NCI-H2107 (cell line): ENCODE measurements at places on chromosomes 7 and 10.
A peak's percentile ranks its signal among the peaks of the same experiment; 100 is the strongest.

GRCh38 chr7:14125998-14126397, 136.5 kb upstream of the ETV1 start:
- DNase-seq, result no peak

DNA sequence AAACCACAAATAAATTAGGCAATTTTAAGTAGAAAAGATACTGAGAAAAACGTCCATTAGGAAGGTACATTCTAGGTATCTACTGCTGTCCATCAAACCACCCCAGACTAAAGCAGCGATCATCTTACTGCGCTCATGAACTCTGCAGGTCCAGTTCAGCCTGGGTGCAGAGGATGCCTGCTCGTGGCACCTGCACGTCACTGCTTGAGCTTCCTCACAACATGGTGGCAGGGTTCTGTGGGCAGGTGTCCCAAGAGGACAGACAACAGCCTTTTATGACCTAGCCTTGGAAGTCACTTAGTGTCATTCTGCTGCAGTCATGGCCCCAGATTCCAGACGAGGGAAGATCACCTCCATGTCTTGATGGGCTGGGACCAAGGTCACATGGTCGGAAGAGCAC, 93.4 kb downstream of the MICALL2 start:
- DNase-seq, result no peak

GRCh38 chr7:44466300-44467216, 23.9 kb downstream of the NUDCD3 start:
- DNase-seq, result no peak

DNA sequence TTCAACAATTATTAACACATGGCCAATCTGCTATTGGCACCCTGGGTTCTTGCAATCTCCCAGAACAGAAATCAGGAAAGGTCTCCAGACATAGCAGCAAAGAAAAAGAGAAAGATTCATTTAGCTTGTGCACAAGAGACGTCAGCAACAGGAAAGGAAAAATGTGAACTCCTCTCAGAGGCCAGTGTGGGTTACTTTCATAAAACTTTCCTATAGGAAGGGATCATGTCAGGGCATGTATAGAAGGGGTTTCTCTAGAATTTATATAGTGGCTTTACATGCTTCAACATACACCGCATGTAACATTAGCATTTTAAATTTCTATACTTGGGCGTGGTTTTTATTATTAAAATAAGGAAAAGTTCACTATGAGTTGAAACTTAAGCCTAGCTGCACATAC, 725.1 kb downstream of the SORCS1 start:
- no peak for DNase-seq

DNA sequence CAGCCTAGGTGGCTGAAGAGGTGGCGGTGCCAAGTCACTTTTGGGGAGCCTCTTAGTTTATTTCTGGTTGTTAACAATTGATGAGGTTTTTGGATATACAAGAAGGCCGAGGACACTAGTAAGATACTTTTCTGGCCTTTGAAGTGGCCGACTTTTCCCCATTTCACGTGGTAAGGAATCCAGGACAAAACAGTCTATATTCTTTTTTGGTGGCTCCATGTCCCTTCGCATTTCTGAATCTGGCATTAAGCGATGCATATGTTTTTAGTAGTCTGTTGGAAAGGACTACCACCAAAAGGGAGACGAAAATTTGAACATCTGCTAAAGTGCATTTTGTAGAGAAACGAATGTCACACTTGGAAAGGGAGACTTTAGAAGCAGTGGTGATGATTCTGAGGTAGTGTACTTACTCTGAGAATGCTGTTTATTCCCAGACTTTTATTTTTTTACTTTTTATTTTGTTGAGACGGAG, 1.5 kb downstream of the MLLT10 start:
- DNase-seq, result no peak

DNA sequence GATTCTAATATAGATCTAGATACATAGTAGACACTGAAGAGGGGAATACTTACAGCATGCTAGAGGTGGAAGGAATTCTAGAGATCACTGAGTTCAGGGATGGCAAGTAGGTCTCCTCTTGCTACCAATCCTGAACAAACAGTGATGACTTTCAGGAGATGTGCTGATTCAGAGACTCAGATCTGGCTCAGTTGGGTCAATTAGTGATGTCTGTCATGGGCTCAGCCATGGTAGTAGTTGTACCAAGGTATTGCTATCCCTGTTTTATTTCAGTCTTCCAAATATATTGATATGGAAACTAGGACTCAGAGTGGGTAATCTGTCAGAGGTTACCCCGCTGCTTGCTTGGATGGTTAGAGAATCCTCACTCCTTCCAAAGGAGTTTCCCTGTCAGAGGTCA, 38.5 kb downstream of the UNC5B start:
- no peak for DNase-seq

- DNase-seq, result no peak
These were observed 30.4 kb downstream of the FOXK1 start for GRCh38 chr7:4712281-4713182.

GRCh38 chr7:36967387-36967786, 243.1 kb upstream of the AOAH start:
- DNase-seq, result no peak

DNA sequence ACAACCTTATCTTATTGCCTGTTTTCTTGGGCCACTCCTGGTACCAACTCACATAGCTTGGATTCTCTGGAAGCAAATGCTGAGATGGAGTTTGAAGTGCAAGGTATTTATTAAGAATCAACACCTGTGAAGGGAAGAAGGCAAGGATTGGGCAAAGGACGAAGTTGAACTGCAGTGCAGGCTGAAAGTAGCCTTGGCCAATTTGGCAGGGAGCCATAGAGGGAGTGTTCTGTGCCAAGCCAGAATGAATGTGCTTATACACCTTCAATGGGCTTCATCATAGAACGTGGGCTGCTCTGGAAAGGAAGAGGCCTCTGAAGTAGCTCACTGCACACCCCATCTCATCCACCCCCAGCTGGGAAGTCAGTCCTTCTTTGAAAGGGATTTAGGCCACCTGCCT, 79.8 kb upstream of the IFRD1 start:
- no peak for DNase-seq

DNA sequence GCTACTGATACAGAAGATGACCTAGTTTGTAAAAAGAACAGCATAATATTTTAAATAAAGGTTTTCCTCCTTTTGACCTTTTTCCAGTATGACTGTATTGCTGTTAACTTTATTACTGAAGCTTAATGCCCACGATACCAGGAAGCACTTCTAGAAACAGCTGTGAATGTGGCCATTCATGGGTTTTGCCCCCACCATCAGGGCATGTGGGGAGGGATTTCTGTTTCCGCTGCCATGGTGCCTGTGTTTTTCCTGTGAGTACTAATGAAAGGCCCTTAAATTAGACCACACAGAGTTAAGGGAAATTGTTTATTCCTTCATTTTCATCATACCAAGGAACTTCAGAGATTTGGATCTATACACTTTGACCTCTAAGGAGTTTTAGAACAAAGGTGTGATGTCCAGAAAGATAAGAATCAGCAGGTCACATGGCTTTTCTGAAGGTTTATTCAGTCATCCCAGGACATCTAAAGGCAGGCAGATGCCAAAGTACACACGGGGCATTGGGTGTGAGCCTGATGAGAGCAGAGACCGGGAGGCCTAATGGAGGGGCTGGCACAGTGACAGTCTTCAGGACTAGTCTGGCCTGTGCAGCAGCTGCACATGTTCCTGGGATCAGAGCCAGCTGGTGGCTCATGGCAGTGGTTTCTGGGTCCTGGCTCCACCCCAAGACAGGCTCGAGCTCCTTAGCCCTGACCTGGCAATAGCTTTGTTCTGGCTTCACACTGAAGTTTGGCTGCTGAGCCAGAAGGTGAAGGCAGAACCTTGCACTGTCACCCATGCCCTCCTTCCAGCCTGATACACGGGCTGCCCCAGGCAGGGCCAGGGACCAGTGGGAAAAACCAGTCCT, 190.9 kb downstream of the REEP3 start:
- DNase-seq, result peak; percentile 71

GRCh38 chr10:3054851-3055199, 12.5 kb upstream of the PFKP start:
- no peak for DNase-seq

DNA sequence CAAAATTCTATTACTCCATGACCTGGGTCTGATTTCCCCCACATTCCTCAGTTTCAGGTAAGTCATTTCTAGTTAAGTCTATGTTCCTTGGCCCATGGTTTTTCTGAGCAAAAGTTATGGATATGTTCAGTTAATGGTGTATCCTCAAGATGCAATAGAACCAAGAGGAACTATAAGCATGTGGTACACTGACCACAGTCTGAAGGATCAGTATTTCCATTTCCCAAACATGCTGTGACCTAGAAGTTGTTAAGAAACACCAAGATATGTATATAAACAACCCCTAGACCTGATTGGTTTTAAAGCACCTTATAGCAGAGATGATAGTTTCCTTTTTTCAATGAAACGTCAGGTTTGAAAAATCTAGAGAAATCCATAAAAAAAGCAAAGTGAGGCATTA, 94.2 kb upstream of the ABCB5 start:
- no peak for DNase-seq
